Central memory CD8-positive, alpha-beta T cell (primary cell): ENCODE measurements at places on chromosomes 13 and 19.

GRCh38 chr19:47161876-47162489 is 31.3 kb downstream of the SAE1 start:
- H3K27me3 ChIP-seq: no peaks in the 10 kb centered on the region
- H3K4me3 ChIP-seq: no peak overlapping the region
- H3K36me3 ChIP-seq: peaks cover 15% of the 10 kb centered on the region
- H3K4me1 ChIP-seq: peaks cover 27% of the 10 kb centered on the region

- H3K4me3 ChIP-seq: peak overlapping the region; percentile 48
- no peak for DNase-seq
- peak overlapping the region; percentile 67 for H3K27ac ChIP-seq
These were observed 1.6 kb downstream of the ELAVL3 start for GRCh38 chr19:11479090-11479897.

- H3K4me3 ChIP-seq: no peak overlapping the region
- peaks cover 4% of the 10 kb centered on the region for H3K36me3 ChIP-seq
- DNase-seq: no peak
- peak overlapping the region; percentile 87 for H3K27ac ChIP-seq
These were observed 73.2 kb upstream of the RFC3 start for GRCh38 chr13:33744589-33745369.

GRCh38 chr13:99897076-99897440 is 74.5 kb downstream of the ZIC5 start:
- peaks cover 32% of the 10 kb centered on the region for H3K4me1 ChIP-seq
- H3K27me3 ChIP-seq: peaks cover 71% of the 10 kb centered on the region
- no peak overlapping the region for H3K4me3 ChIP-seq
- H3K36me3 ChIP-seq: no peaks in the 10 kb centered on the region
- no peak for DNase-seq
- no peak overlapping the region for H3K27ac ChIP-seq

- no peak for DNase-seq
- no peak overlapping the region for H3K4me3 ChIP-seq
- H3K27me3 ChIP-seq: peaks cover 14% of the 10 kb centered on the region
These were observed 152.8 kb downstream of the LHFPL6 start for GRCh38 chr13:39450176-39450575.

- H3K4me3 ChIP-seq: no peak overlapping the region
- no peaks in the 10 kb centered on the region for H3K27me3 ChIP-seq
- peaks cover 2% of the 10 kb centered on the region for H3K36me3 ChIP-seq
- no peak for DNase-seq
- H3K27ac ChIP-seq: no peak overlapping the region
These were observed 100.8 kb downstream of the TUBGCP3 start for GRCh38 chr13:112487127-112487517.

GRCh38 chr13:29230299-29230845 is 365.1 kb downstream of the SLC7A1 start:
- no peak overlapping the region for H3K4me3 ChIP-seq
- H3K27ac ChIP-seq: no peak overlapping the region
- no peaks in the 10 kb centered on the region for H3K4me1 ChIP-seq
- DNase-seq: no peak
- H3K27me3 ChIP-seq: no peaks in the 10 kb centered on the region
- no peaks in the 10 kb centered on the region for H3K36me3 ChIP-seq

DNA sequence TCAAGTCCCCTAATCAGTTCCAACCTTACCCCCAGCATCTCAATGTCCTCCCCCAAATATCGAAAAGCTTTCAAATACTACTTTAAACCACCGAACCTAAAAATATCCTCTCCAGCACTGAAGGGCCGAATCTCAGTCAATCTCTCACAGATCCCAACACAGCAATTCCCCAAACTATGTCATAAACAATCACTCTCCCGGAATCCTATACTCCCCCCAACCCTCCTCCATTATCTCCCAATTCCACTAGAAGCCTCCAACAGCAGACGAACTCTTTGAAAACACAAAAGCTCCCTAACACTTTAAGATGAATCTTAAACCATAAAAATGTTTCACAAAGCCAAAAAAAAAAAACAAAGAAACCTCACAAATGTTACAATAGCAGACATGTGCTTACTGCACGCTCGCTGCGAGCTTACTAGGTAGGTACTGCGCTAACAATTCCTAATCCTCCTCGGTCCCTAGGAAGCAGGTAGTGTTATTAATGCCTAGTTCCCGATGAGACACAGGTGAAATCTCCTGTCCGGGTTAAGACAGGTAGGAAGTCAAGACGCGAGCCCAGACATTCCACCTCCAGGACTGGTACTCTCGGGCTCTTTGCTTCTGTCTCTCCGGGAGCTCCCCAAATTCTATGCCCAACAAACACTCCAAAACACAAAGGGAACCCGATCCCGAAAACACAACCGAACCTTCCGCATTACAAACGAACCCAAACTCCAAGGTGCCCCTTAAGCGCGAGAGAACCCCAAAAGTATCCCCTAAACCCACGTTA is 14.2 kb downstream of the FBXO46 start:
- no peaks in the 10 kb centered on the region for H3K27me3 ChIP-seq
- no peak for DNase-seq
- peak overlapping the region; percentile 94 for H3K4me3 ChIP-seq
- H3K36me3 ChIP-seq: peaks cover 12% of the 10 kb centered on the region
- H3K4me1 ChIP-seq: peaks cover 30% of the 10 kb centered on the region
- peak overlapping the region; percentile 87 for H3K27ac ChIP-seq

- H3K27ac ChIP-seq: no peak overlapping the region
- H3K36me3 ChIP-seq: no peaks in the 10 kb centered on the region
- peaks cover 5% of the 10 kb centered on the region for H3K4me1 ChIP-seq
- no peak for DNase-seq
- no peak overlapping the region for H3K4me3 ChIP-seq
These were observed 28.7 kb downstream of the LACC1 start for GRCh38 chr13:43908156-43909126.

GRCh38 chr13:112179995-112180394 is 113.0 kb downstream of the SOX1 start:
- no peaks in the 10 kb centered on the region for H3K27me3 ChIP-seq
- H3K4me3 ChIP-seq: no peak overlapping the region
- H3K36me3 ChIP-seq: no peaks in the 10 kb centered on the region

- H3K27ac ChIP-seq: peak overlapping the region; percentile 99
- H3K4me3 ChIP-seq: peak overlapping the region; percentile 95
- H3K36me3 ChIP-seq: peaks cover 20% of the 10 kb centered on the region
- H3K4me1 ChIP-seq: peaks cover 25% of the 10 kb centered on the region
- DNase-seq: no peak
These were observed 591 bp downstream of the DOHH start for GRCh38 chr19:3499738-3500428.

- H3K4me1 ChIP-seq: no peaks in the 10 kb centered on the region
- H3K27ac ChIP-seq: no peak overlapping the region
- no peaks in the 10 kb centered on the region for H3K27me3 ChIP-seq
- H3K36me3 ChIP-seq: peaks cover 2% of the 10 kb centered on the region
These were observed 30.6 kb upstream of the ZNF681 start for GRCh38 chr19:23789246-23789645.

GRCh38 chr13:36973621-36974295 is 25.4 kb downstream of the ALG5 start:
- no peaks in the 10 kb centered on the region for H3K4me1 ChIP-seq
- H3K27ac ChIP-seq: no peak overlapping the region
- no peak overlapping the region for H3K4me3 ChIP-seq

DNA sequence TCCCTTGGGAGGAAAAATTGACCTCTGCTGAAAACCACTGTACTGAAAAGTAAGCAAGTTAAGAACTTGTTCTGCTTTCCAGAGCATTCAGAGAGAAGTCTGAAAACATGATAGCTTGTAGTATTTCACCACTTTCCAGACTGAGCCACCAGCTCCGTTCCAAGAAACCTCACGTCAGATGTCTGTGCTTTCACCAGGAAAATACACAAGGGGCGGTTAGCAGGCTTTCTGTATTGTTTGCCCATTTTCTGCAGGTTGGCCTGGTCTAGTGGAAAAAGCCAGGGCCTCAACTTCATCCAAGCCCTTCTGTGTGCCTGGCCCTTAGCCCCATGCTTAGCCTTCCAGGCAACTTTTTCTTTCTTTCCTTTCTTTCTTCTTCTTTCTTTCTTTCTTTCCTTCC is 36.4 kb downstream of the RXFP2 start:
- H3K36me3 ChIP-seq: no peaks in the 10 kb centered on the region
- no peak overlapping the region for H3K27ac ChIP-seq
- peaks cover 21% of the 10 kb centered on the region for H3K27me3 ChIP-seq
- no peak overlapping the region for H3K4me3 ChIP-seq
- H3K4me1 ChIP-seq: peaks cover 11% of the 10 kb centered on the region

- H3K4me3 ChIP-seq: no peak overlapping the region
- no peak overlapping the region for H3K27ac ChIP-seq
- H3K27me3 ChIP-seq: no peaks in the 10 kb centered on the region
- H3K36me3 ChIP-seq: peaks cover 21% of the 10 kb centered on the region
- H3K4me1 ChIP-seq: no peaks in the 10 kb centered on the region
These were observed 12.0 kb downstream of the KHSRP start for GRCh38 chr19:6412447-6413091.

DNA sequence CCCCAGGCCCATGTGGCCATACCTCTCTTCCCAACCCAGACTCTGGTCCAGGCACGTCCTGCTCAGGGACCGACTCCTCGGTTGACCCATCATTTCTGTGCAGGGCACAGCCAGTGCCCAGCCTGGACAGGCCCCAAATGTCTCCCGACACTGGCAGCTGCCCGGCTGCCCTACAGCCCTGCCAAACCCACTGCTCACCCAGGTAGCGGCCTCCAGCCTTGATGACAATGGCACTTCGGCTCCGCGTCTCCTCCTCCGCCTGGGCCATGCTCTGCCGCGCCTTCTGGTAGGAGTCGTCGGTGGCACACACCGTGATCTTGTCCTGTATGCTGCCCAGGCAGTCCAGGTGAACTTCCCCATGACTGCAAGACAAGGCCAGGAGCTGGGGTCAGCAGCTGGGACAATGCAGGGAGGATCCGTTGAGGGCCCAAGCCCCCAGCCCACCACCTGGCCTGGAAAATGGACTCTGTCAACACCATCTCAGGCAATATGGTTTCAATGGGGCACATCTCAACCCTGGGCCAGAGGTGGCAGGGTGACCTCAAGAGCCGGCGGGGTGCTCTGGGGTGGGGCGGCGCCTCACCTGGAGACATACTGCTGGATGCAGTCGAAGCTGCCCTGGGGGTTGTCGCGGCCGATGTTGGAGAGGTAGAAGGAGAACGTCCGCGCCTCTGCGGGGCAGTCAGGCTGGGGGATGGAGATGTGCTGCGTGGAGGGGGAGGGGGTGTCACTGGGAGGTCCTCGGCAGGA is 27.5 kb upstream of the ISYNA1 start:
- peaks cover 39% of the 10 kb centered on the region for H3K4me1 ChIP-seq
- peak overlapping the region; percentile 51 for H3K27ac ChIP-seq
- H3K4me3 ChIP-seq: no peak overlapping the region
- peaks cover 28% of the 10 kb centered on the region for H3K36me3 ChIP-seq

- H3K4me1 ChIP-seq: peaks cover 34% of the 10 kb centered on the region
- DNase-seq: no peak
- H3K27me3 ChIP-seq: no peaks in the 10 kb centered on the region
- H3K36me3 ChIP-seq: peaks cover 27% of the 10 kb centered on the region
- no peak overlapping the region for H3K27ac ChIP-seq
These were observed 9.2 kb downstream of the CUL4A start for GRCh38 chr13:113218586-113218985.

DNA sequence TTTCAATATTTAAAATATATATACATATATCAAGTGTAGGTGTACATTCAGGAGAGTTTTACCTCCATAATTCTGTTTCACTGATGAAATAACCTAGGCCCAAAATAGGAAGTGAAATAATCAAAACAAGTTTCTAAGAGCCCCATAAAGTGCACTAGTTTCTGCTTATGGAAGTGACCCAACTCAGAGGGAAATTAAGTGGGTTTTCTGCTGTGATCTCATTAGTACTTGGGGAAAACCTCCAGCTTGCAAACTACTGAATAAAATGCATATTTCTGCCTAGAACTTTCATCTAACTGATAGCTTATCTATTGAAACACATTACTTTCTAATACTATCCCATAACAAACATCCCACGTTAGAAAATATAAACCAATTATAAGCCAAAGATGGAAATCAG is 45.4 kb upstream of the MIR17HG start:
- H3K4me3 ChIP-seq: no peak overlapping the region
- no peaks in the 10 kb centered on the region for H3K36me3 ChIP-seq
- DNase-seq: no peak

DNA sequence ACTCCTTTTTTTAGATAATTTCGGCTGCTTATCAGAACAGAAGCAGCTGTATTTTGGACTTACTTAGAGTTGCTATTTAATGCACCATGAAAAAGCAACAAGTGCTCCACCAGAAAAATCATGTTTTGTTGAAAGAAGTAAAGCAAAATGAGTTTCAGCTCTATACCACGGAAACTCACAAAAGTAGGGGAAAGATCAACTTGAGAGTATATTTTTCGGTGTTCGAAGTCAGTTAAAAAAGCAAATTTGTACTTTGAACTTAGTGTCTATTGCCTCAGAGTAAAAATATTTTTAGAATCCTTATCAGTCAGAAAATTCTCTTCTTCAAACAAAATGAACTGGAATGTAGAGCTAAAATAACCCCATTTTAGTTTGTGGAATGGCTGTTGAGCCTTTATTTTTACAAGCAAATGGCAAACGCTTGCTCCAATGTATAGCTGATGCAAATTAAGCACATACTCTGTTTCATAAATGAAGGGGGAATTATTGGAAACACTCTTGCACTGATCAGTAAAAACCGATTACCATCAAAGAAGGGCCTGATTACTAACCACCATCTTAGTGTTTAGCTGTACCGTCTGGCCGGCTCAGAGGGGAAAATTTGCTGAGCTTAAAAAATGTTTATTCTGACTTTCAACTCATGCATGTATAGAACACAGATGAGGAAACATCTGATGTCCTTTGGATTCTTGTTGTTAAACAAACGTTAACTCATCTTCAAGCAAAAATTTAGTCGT is 540.7 kb downstream of the GPC6 start:
- H3K36me3 ChIP-seq: no peaks in the 10 kb centered on the region
- no peaks in the 10 kb centered on the region for H3K27me3 ChIP-seq
- no peak overlapping the region for H3K27ac ChIP-seq
- no peak for DNase-seq
- no peak overlapping the region for H3K4me3 ChIP-seq

DNA sequence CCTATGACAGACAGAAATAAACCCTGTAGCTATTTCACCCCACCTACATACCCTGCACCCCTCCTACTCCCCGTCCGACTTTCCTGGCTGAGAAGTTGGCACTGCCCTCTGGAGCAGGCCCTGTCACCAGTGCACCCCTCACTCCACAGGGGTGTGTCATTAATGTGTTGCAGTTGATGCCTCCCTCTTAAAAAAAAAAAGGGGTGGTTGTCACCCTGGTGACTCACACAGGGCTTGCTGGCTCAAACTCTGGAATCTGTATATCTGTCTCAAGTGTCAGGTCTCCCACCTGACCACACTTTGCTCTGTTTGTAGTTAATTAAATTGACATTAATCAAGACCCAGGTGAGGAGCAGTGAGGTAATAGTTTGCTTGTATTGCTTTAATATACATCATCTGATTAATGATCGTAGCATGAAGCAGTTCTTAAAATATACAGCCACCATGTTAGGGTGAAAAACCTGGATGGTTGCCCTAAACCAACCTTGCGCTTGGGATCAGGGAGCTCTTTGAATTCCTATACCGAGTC is 2.0 kb upstream of the GATAD2A start:
- H3K4me1 ChIP-seq: peaks cover 51% of the 10 kb centered on the region
- H3K27me3 ChIP-seq: no peaks in the 10 kb centered on the region
- peak overlapping the region; percentile 2 for H3K27ac ChIP-seq
- peak overlapping the region; percentile 95 for H3K4me3 ChIP-seq

- H3K36me3 ChIP-seq: peaks cover 2% of the 10 kb centered on the region
- no peak for DNase-seq
- no peak overlapping the region for H3K4me3 ChIP-seq
- peaks cover 6% of the 10 kb centered on the region for H3K4me1 ChIP-seq
- no peak overlapping the region for H3K27ac ChIP-seq
These were observed 5.0 kb downstream of the CLEC11A start for GRCh38 chr19:50728084-50728737.
